ENCODE measurements at places on chromosomes 3 and 15.

- DNase-seq: no peak
These were observed 42.1 kb upstream of the SLC2A2 start for GRCh38 chr3:171068658-171069057.

GRCh38 chr3:143188881-143189280 is 69.3 kb downstream of the CHST2 start:
- DNase-seq: no peak

- no peak for DNase-seq
These were observed 5.2 kb downstream of the KCTD6 start for GRCh38 chr3:58497097-58497496.

DNA sequence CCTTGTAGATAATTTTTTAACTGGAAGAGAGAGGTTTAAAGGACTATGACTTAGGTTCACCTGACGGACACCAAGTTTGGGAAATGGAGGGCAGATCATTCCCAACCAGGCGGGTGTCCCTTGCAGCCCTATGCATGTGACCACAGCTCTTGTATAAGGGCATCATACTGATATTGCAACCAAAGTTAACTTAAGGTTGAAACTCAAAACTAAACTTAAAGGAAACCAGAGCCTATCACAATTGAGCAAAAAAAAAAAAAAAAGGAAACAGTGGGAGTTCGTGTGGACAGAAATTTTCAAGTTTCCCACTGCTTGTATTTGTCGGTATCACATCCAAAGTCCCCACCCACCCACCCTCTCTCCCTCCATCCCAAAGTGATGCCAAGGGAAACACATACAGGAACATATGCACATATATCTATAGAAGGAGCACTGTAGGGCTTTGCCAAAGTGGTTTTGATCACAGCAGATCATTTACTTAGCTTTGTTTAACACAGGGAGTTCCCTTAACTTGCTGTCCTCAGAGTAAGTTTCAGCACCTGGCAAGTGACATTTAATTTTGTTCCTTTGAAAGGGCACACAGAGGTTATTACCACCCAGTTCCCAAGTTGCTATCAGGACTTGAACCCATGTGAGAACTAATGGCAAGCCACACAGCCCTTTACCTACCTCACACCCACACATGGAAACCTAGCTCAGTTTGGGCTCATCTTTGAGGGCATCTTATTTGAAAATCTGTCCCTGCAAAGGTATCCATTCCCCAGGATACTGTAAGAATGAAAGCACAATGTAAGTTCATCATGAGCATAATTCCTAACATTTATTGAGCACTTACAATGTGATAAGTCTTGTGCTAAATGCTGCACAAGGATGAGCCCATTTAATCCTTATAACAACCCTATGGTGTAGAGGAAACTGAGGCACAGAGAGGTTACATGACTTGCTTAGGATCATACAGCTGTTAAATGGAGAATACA is 204.5 kb upstream of the CMC1 start:
- no peak for DNase-seq

DNA sequence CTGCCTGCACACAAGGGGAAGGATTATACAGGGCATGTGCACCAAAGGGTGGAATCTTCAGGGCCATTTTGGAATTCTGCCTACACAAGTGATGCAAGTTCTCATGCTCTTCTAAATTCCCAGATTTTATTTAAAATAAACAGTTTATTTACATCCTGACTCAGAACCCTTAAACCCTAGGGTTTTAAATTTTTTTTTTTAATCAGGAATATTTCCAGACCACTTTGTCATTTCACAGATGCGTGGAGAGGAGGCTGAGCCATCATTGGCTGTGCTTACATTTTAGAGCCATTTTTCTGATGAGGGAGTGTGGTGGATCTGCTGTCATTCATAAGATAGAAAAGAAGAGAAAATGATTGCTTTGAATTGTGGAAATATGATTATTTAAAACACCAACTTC is 65.2 kb upstream of the MNS1 start:
- no peak for DNase-seq

- DNase-seq: no peak
These were observed 23.0 kb upstream of the ARPP21 start for GRCh38 chr3:35616346-35616745.

DNA sequence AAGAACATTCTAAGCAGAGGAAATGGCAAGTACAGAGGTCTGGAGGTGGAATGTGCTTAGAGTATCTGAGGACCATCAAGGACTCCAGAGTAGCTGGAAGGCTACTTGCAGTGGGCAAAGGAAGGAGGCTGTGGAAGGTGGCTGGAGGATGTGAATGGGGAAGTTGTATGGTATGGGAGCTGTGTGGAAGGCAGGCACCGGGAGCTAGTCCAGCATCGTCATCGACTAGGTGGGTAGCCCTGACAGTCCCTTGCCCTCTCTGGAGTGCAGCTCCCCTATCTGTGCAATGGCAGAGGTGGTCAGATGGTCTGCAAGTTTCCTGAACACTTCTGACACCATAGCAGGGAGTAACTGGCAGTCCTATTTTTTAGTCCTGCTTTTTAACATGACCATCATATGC is 19.3 kb downstream of the CCDC13 start:
- DNase-seq: no peak

- no peak for DNase-seq
These were observed 225.4 kb upstream of the AZI2 start for GRCh38 chr3:28574036-28574435.

- no peak for DNase-seq
These were observed 70.9 kb upstream of the TMEM115 start for GRCh38 chr3:50430191-50430590.

All from stimulated activated CD4-positive, alpha-beta T cell treated with anti-CD3 and anti-CD28 coated beads, TNF-alpha, amount 100 ng/mL, for 1 hour (primary cell).